ENCODE measurements at places on chromosomes 5 and 9. TPM values are rescaled to one million over a fixed set of nuclear protein-coding genes. Genes with fewer than 3 reads are reported as not detected.

Gene NR4A3
- 0.15 TPM for total RNA-seq

Gene CDH12
- total RNA-seq: not detected

Gene TICAM2
- total RNA-seq: 0.47 TPM

Gene ACOT12
- total RNA-seq: not detected

Gene PFN3
- not detected for total RNA-seq

Gene CCDC180
- total RNA-seq: 0.39 TPM

Gene GDA
- 0.23 TPM for total RNA-seq

Gene HAPLN1
- total RNA-seq: not detected

Gene GABRA6
- total RNA-seq: not detected

Gene SMIM3
- 30.7 TPM for total RNA-seq

Gene OR1J2
- not detected for total RNA-seq

Gene CMYA5
- total RNA-seq: not detected

Gene BARHL1
- total RNA-seq: not detected

Gene GCNT1
- total RNA-seq: 3.3 TPM

Gene PCDHA9
- not detected for total RNA-seq

Gene DYNC2I2
- total RNA-seq: 70.3 TPM

Gene PCDHGA2
- total RNA-seq: 0.04 TPM

Gene OMD
- total RNA-seq: not detected

Gene IL5
- total RNA-seq: not detected

Gene TPPP
- 0.94 TPM for total RNA-seq

Gene TMC1
- total RNA-seq: not detected

Gene PCDHAC2
- 1.1 TPM for total RNA-seq

Gene LCN10
- not detected for total RNA-seq

Gene C5
- total RNA-seq: 0.62 TPM

Gene STK32A
- under 0.01 TPM for total RNA-seq

Gene SNCB
- 0.15 TPM for total RNA-seq

Gene NRG2
- 0.08 TPM for total RNA-seq

Gene FRMD3
- 0.23 TPM for total RNA-seq

Gene KCNV2
- not detected for total RNA-seq

Gene SLC6A19
- not detected for total RNA-seq

Gene MCC
- 30.6 TPM for total RNA-seq

Gene C9orf50
- total RNA-seq: not detected

Gene CER1
- total RNA-seq: not detected

Gene KCNN2
- total RNA-seq: not detected

Gene TXNDC8
- total RNA-seq: not detected

Gene PRSS3
- 40.3 TPM for total RNA-seq

Gene IFNA21
- not detected for total RNA-seq

Gene NEURL1B
- 0.86 TPM for total RNA-seq
